Spinal cord (tissue), 10 donors: ENCODE measurements at places on chromosomes 7 and 10. TPM values are rescaled to one million over a fixed set of nuclear protein-coding genes. Genes with fewer than 3 reads are reported as not detected.

The NRG3 gene
- 24.5 TPM for total RNA-seq

The NEUROG3 gene
- not detected for total RNA-seq

The GPR26 gene
- 1.8 TPM for total RNA-seq

The LOXL4 gene
- 1.6 TPM for total RNA-seq

The OPN1SW gene
- total RNA-seq, result not detected

The ACSL5 gene
- total RNA-seq, result 7.1 TPM

The OR2A1 gene
- 0.50 TPM for total RNA-seq

The MSMB gene
- total RNA-seq, result not detected

The PLXNA4 gene
- total RNA-seq, result 29.7 TPM

The CCDC172 gene
- not detected for total RNA-seq

The LRRC18 gene
- not detected for total RNA-seq

The AHR gene
- total RNA-seq, result 48.8 TPM

The ERVW-1 gene
- total RNA-seq, result not detected

The CDK14 gene
- total RNA-seq, result 78.0 TPM

The IFIT3 gene
- total RNA-seq, result 26.1 TPM

The GNGT1 gene
- not detected for total RNA-seq

The OGDHL gene
- 23.2 TPM for total RNA-seq

The BMPER gene
- 16.8 TPM for total RNA-seq

The TBRG4 gene
- total RNA-seq, result 48.0 TPM

The TMEM130 gene
- 36.3 TPM for total RNA-seq

The ANKRD7 gene
- 3.2 TPM for total RNA-seq

The H2BK1 gene
- not detected for total RNA-seq

The HECW1 gene
- 10.7 TPM for total RNA-seq

The PYROXD2 gene
- 18.5 TPM for total RNA-seq

The CYTH3 gene
- 24.8 TPM for total RNA-seq

The TBC1D12 gene
- total RNA-seq, result 65.6 TPM

The RADIL gene
- total RNA-seq, result 4.8 TPM

The PKD2L1 gene
- total RNA-seq, result 0.33 TPM

The EFCAB10 gene
- 5.2 TPM for total RNA-seq

The DENND2A gene
- 26.3 TPM for total RNA-seq

The TMEM176B gene
- total RNA-seq, result 28.4 TPM

The FXYD4 gene
- not detected for total RNA-seq

The AKR1C3 gene
- total RNA-seq, result 4.9 TPM

The TMEM229A gene
- 2.1 TPM for total RNA-seq

The CDC14C gene
- total RNA-seq, result not detected

The PLEKHS1 gene
- not detected for total RNA-seq

The KIF11 gene
- total RNA-seq, result 15.2 TPM

The GPR85 gene
- 46.8 TPM for total RNA-seq

The PON1 gene
- 0.61 TPM for total RNA-seq

The HOXA11 gene
- total RNA-seq, result not detected

The MSS51 gene
- 3.9 TPM for total RNA-seq

The ALDH18A1 gene
- total RNA-seq, result 57.6 TPM

The SLC29A3 gene
- 2.7 TPM for total RNA-seq

The CALD1 gene
- total RNA-seq, result 162 TPM

The STRIP2 gene
- 19.8 TPM for total RNA-seq

The VDAC2 gene
- total RNA-seq, result 136 TPM

The WNT2 gene
- total RNA-seq, result 0.94 TPM

The NUTM2A gene
- total RNA-seq, result 1.2 TPM

The CCL24 gene
- not detected for total RNA-seq

The PGAM2 gene
- total RNA-seq, result 3.5 TPM

The NUDT13 gene
- 0.50 TPM for total RNA-seq

The KLF14 gene
- total RNA-seq, result not detected

The ZNF775 gene
- total RNA-seq, result 7.3 TPM

The PTPRN2 gene
- total RNA-seq, result 18.1 TPM

The IDI2 gene
- 0.11 TPM for total RNA-seq
